ENCODE measurements at places on chromosomes 11 and 22.

DNA sequence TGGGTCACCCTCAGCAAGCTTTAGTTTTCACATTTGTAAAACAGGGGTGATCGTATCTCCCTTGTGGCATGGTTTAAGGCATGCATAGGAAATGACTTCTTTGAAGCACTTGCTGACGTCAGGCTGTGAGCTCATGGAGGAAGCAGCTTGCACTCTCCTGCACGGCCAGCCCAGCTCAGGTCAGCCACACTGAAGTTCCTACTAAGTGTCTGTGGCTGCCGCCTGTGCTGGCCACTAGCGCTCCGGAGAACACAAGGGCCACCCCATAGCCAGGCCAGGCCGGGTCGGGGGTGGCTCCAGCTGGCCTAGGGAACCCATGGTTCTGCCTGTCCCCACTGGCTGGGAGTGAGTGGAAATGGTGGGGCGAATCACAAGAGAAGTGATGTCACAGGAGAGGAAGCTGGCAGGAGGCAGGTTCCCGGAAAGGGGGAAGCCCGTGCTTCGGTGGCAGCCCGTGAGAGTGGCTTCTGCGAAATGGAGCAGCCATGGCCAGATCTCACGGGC lies 28.2 kb downstream of the KCTD17 start:
- DNase-seq, result no peak

DNA sequence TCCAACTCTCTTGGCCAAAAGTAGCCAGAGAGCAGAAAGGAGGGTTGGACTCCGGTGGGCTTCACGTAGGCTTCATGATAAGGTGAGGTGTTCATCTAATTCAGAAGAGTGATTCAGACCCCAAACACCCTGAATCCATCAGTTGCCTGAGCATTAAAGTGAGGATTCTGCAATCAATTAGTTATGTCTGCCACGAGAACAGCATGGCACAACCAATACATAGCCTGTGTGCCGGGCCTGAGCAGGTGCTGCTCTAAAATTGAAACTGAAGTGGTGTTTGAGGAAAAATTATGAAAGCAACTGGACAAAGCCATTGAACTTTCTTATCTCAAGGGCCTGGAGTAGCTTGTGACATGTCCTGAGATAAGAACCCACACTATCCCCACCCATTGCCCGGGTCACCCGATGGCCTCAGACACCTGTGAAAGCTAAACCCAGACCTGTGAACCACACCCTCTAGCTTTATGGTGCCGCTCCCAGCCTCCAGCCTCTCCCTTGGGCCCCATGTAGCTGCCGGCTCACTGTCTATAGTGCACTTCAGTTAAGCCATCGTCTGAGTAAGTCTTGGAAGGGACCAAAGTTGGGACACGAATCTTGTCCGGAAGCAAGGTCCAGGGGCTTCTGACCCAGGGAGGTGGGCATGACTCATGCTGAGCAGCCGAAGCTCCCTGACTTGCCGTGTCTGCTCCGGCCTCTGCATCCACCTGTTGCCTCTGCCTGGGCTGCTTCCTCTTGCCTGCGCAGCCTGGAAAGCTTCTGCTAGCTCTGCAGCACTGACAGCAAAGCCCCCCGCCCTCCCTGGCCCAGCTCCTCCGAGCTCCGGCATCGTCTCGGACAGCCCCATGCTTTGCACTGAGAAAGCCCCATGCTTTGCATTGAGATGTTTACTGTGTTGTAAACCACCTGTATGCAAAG lies 5.7 kb upstream of the MYEOV start:
- DNase-seq, result no peak

DNA sequence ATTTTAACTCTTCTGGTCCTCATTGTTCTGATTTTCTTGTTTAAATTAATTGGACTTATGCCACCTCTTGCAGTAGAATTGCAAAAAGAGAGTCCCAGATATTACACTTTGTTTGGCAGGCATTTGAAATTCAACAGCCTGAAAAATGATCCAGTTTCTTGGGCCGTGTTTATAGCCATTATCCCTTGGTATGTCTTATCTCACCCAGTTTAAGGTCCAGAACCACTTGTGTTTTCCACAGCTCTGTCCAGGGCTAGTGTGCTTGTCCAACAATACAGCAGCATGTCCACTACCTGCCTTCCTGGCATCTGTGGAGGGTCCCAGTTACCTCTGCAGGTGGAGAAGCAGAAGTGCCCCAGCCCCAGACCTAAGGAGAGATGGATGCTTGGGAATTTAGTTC lies 397.4 kb downstream of the SOX6 start:
- DNase-seq, result no peak

- DNase-seq, result no peak
These were observed 406.3 kb downstream of the CADM1 start for GRCh38 chr11:115097796-115098408.

DNA sequence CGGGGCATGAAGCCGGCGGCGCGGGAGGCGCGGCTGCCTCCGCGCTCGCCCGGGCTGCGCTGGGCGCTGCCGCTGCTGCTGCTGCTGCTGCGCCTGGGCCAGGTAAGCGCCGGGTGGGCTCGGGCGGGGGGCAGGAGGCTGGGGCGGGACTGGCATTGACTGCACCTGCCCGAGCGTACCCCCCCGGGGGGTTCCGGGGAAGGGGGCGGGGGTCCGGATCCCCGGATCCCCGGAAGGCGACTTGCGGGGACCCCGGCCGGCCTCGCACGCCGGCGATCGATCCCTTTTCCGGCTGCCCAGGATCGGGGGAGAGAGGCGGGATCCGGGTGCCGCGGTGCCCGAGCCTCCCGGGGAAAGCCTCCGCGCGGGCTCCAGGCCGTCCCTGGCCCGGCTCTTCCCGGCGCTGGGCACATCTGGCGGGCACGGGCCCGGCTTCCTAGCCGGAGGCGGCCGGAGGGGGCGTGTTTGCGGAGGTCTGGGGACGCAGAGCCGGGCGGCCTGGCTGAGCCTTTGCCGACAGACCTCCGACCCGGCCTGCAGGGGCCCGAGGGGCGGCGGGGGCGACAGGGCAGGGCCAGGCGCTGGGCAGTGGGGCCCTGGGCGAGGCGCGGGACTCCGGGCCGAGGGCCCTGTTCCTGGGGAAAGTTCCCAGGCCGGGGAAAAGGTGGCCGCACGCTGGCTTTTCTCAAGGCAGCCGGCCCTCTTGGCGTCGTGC lies 705 bp downstream of the PTPRJ start:
- DNase-seq, result peak; percentile 51

- DNase-seq, result no peak
These were observed 827 bp upstream of the MUC2 start for GRCh38 chr11:1073851-1074243.

GRCh38 chr11:131913267-131913666 lies 542.9 kb downstream of the NTM start:
- DNase-seq, result no peak

DNA sequence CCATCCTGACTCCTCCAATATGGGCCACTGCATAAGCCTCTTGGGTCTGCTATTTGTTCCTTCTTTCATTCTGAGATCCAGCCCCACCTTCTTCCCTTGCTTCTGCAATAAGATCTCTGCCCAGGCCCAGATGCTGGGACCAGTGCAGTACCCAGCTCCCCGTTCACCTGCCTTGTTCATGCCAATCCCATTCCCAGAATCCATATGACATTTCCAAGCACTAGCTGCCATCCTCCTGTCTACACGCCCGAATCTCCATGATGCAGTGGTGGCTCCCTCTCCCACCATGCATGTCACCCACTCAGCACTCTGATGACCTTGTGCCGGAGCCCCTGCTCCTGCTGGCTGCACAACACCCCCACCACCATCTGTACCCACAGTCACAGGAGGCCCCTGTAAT lies 11.4 kb upstream of the FAM83F start:
- no peak for DNase-seq

- DNase-seq, result no peak
These were observed 42.5 kb downstream of the SFI1 start for GRCh38 chr22:31538815-31539214.

- DNase-seq, result no peak
These were observed at the start of gene MCHR1 for GRCh38 chr22:40679249-40679963. TSS of gene MCHR1 (plus strand) at chr22:40679484. CDS start at chr22:40679653, 169 bp downstream.

DNA sequence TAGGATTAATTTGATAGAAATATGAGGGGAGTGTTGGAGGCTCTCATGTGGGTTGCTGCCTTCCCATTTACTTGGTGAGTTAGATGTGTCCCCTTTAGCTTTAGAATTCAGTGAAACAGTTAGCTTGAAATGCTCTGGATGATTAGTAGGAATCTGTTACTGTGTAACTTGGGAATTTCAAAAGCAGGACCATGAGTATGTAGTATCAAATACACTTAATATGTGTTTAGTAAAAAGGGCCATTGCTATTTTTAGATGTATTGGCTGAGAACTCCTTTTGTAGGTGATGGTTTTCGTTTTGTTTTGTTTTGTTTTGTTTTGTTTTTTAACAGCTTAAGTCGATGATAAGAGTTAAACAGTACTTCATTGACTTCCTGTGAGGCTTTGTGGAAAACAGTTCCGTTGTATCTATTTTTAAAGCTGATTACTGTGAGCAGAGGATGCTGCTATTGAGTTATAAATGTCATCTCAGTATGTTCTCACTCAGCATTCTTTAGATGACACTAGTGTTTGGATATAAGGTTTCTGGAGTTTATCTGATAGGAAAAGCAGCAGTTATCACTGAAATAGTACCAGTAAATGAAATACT lies 53.5 kb downstream of the MCAM start:
- no peak for DNase-seq

DNA sequence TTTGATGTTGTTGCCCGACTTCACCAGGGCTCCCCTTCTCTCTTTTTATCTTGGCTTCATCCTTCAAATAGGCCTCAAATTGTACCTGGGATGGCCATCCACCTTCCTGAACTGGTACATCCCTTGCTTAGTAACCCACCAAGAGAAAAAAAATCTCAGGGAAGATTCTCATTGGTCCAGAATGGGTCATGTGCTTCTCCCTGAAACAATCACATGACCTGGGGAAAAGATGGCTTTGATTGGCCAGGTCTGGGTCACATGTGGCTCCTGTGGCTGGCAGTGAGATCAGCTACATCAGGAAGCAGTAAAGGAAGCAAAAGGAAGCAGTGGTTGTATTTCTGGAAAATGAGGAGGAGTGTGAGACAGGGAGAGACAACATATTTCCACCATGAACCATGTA lies 540.2 kb downstream of the MIAT start:
- no peak for DNase-seq

DNA sequence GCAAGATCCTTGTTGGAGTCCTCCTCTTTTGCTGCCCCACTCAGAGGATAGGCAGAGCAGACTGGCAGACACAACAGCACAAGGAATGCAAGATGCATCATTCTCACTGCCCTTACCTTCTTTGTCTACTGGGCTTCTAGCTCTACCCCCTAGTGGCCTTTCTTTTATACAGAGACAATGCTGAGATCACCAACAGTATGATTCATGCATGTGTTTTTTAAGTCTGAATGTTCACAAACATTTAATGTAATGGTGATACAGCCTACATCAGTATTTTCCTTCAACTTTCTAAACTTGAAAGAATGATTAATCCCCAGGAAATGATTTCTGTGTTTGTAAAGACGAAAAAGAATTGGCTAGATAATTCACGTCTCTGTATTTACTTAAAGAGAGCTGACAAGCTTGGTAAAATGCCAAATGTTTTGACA lies at the start of gene MMP10:
Gene MMP10 (minus strand): TSS at position 138 of the 428 bp plus-strand sequence. CDS start 37 bp downstream, at position 101.
- DNase-seq, result no peak

GRCh38 chr22:46001426-46002106 lies 24.6 kb upstream of the WNT7B start:
- no peak for DNase-seq
